Activated T-helper 2 cell treated with anti-CD3 and anti-CD28 coated beads, Interferon-gamma antibody, Interleukin-2, Interleukin-4, amounts not matched to agents 10 μg/mL and 5 μg/mL and 100 μg/mL, durations not matched to agents 14 hours and 24 hours and 36 hours (primary cell): ENCODE measurements at places on chromosomes 12 and 14. TPM values are rescaled to one million over a fixed set of nuclear protein-coding genes. Genes with fewer than 3 reads are reported as not detected.

- peaks cover 28% of the 10 kb centered on the region for H3K4me1 ChIP-seq
- H3K27ac ChIP-seq, result peak overlapping the region; percentile 49
- DNase-seq, result no peak
- no peak overlapping the region for H3K4me3 ChIP-seq
These were observed 60.2 kb upstream of the ATP2B1 start for GRCh38 chr12:89768586-89769482.

DNA sequence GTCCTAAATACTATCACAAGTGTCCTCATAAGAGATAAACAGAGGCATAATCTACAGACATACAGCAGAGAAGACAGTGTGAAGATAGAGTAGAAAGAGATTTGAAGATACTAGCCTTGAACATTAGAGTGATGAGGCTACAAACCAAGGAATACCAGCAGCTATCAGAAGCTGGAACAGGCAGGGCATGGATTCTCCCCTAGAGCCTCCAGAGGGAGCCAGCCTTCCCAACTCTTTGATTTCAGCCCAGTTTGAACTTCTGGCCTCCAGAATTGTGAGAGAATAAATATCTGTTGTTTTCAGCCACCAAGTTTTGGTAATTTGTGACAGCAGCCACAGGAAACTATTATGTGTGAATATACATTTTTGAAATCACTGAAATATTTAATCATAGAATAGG is 47.2 kb downstream of the CCDC91 start:
- no peak overlapping the region for H3K4me3 ChIP-seq
- no peaks in the 10 kb centered on the region for H3K36me3 ChIP-seq
- H3K27ac ChIP-seq, result no peak overlapping the region
- peaks cover under 1% of the 10 kb centered on the region for H3K4me1 ChIP-seq
- no peaks in the 10 kb centered on the region for H3K27me3 ChIP-seq
- no peak for DNase-seq

DNA sequence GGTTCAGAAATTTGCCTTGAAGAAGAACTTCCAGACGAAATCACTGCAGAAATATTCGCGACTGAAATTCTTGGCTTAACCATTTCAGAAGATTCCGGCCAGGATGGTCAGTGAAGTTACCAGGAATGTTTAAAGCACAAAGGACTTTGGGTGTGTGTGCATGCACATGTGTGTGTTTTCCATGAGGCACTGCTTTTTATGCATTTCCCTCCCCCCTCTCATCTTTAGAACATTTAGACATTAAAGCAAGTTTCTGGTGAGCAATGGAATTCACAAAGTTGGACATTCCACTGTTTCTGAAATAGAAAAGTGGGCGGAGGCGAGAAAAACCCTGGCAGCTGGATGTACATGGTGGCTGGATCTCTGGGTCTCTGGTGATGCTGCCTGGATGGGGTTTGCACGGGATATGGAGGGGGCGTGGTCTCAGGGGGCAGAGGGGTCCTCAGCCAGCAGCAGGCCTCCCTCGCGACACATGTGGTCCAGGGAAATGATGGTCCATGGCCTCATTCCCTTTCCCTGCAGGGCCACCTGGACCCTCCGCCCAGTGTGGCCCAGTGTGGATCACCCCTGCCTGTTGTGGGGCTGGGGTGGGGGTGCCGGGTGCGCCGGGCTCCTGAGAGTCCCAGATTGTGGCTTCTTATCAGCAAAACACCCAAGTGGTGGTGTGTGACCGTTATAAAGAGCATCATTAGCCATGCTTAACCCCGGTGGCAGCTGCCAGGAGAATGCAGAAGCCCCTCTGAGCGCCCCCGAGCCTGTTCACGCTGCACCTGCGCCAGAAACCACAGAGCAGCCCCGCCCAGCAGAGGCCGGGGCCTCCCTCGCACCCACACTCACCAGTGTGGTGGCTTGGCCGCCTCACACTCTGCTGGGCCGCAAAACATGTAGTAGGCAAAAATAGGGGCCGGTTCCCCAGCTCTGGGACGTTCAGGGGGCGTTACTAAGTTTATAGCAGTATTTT is 17.8 kb upstream of the BCL7A start:
- no peaks in the 10 kb centered on the region for H3K36me3 ChIP-seq
- peaks cover 30% of the 10 kb centered on the region for H3K27me3 ChIP-seq

FOXN4 gene
- not detected in 2 replicates for total RNA-seq

DNA sequence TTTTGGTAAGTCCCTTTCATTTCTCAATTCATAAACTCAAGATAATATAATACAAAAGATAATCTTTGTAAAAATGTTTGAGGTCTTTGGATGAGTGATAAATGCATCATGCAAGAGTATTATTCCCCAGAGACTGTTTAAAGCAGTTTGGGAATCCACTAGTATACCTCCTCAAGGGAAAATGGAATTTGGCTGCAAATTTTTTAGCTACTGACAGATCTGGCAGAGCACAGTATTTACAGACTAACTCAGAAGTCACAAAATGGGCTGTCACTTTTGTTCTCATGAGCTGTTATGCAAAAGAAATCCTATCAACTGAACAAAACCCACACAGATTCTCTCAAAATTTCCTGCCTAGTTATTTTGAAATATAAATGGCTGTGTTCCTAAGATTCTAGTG is 9.9 kb downstream of the SPIC start:
- H3K36me3 ChIP-seq, result no peaks in the 10 kb centered on the region
- H3K27ac ChIP-seq, result no peak overlapping the region
- H3K4me3 ChIP-seq, result no peak overlapping the region

- H3K27ac ChIP-seq, result peak overlapping the region; percentile 83
- H3K36me3 ChIP-seq, result peaks cover 25% of the 10 kb centered on the region
- peaks cover 16% of the 10 kb centered on the region for H3K27me3 ChIP-seq
- DNase-seq, result no peak
These were observed 796 bp upstream of the POP5 start for GRCh38 chr12:120581998-120582397.

GRCh38 chr12:114848666-114849065 is 164.7 kb upstream of the TBX3 start:
- no peak for DNase-seq
- H3K4me3 ChIP-seq, result no peak overlapping the region
- no peaks in the 10 kb centered on the region for H3K27me3 ChIP-seq
- H3K27ac ChIP-seq, result no peak overlapping the region
- H3K36me3 ChIP-seq, result no peaks in the 10 kb centered on the region

GRCh38 chr12:62258941-62259630 is 1.1 kb upstream of the USP15 start:
- H3K4me1 ChIP-seq, result peaks cover 44% of the 10 kb centered on the region
- peaks cover 11% of the 10 kb centered on the region for H3K36me3 ChIP-seq
- DNase-seq, result no peak
- H3K27me3 ChIP-seq, result no peaks in the 10 kb centered on the region
- H3K4me3 ChIP-seq, result peak overlapping the region; percentile 99

DNA sequence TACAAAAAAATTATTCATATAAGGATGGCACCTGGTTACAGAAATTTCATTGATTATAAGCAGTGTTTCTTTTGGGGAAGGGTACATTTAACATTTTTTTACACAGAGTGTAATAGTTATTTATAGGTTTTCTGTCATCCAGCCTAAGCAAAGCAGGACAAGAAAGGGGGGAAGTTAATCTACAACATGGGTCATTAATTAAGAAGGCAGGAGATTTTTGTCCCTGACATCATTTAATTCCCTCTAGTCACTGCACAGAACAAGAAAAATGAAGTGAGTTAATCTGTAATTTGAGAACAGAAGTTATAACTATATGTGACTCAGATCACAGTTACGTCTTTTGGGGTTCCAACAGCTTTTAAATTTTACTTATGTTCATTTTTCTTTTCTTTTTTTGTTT is 173.4 kb downstream of the PTPRO start:
- H3K4me1 ChIP-seq, result no peaks in the 10 kb centered on the region
- H3K27ac ChIP-seq, result no peak overlapping the region
- no peaks in the 10 kb centered on the region for H3K36me3 ChIP-seq
- H3K27me3 ChIP-seq, result peaks cover 30% of the 10 kb centered on the region
- H3K4me3 ChIP-seq, result no peak overlapping the region

GRCh38 chr14:81942071-81942470 is 408.4 kb upstream of the SEL1L start:
- H3K27me3 ChIP-seq, result no peaks in the 10 kb centered on the region
- H3K4me1 ChIP-seq, result no peaks in the 10 kb centered on the region
- no peak overlapping the region for H3K4me3 ChIP-seq
- H3K27ac ChIP-seq, result no peak overlapping the region
- no peak for DNase-seq

GRCh38 chr12:124032265-124032886 is 59.4 kb downstream of the ZNF664 start:
- H3K4me3 ChIP-seq, result no peak overlapping the region
- H3K27ac ChIP-seq, result no peak overlapping the region
- no peak for DNase-seq
- no peaks in the 10 kb centered on the region for H3K36me3 ChIP-seq
- H3K4me1 ChIP-seq, result peaks cover 3% of the 10 kb centered on the region

DNA sequence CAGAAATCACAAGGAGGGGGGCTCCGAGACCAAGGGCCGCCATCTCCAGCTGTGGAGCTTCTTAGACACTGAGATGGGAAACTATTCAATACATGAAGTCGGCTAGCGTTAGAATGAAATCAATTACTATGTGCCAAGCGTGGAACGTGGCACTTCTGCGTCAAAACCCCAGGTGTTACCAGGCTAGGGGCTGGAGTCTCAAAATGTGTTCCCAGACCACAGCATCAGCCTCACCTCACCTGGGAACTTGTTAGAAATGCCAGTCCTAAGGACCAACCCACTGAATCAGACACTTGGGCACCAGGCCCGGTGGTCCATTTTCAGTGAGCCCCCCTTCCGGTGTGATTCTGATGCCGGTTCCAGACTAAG is 5.0 kb upstream of the SETD1B start:
- H3K36me3 ChIP-seq, result peaks cover 54% of the 10 kb centered on the region
- no peaks in the 10 kb centered on the region for H3K27me3 ChIP-seq
- H3K4me1 ChIP-seq, result peaks cover 41% of the 10 kb centered on the region
- no peak for DNase-seq

GRCh38 chr14:68779761-68780323 is 13.0 kb downstream of the ZFP36L1 start:
- no peaks in the 10 kb centered on the region for H3K27me3 ChIP-seq
- peaks cover 59% of the 10 kb centered on the region for H3K4me1 ChIP-seq
- H3K4me3 ChIP-seq, result peak overlapping the region; percentile 67
- H3K36me3 ChIP-seq, result peaks cover 6% of the 10 kb centered on the region

DNA sequence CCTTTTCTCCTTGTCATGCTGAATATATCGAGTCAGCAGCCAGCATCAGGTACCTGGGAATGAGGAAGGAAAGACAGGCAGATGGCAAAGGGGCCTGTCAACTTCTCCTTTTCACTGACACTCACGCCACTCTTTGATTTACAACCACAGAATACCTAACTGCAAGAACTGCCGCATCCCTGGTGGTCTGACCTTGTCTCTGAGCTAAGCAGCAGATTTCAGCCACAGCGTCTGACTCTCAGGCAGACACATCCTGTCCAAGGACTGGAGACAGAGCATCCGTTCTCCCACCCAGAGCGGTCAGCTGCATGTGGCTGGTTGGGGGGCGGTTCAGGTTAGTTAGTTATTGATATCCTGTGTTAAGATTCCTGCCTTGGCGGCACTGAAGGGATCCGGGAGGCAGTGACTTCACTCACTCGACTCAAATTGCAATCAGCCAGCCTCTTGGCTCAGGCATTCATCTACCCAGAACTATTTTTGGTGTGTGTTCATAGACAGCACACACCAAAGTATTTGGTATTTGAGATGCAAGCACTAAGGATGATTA is 11.2 kb upstream of the MAP1LC3B2 start:
- no peak for DNase-seq
- no peak overlapping the region for H3K4me3 ChIP-seq
- H3K27me3 ChIP-seq, result peaks cover 8% of the 10 kb centered on the region
- H3K4me1 ChIP-seq, result peaks cover 2% of the 10 kb centered on the region
- H3K27ac ChIP-seq, result no peak overlapping the region

ASB2 gene
- 19.8 TPM in 2 replicates for total RNA-seq

DNA sequence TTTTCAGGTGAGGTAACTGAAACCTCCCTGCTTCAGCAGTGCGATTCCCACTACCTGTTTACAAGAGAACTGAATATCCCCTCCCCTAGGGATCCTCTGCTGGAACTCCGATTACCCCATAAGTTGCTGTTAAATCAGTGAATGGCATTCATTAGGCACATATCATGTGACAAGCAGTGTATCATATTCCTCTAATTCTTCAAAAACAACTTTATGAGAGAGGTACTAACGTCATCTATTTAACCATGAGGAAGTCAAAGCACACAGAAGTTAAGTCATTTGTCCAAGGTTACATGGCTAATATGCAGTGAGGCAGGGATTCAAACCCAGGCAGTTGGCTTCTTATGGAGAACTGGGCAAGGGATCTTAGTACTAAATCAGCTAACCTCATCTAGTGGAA is 43.9 kb upstream of the PCED1B start:
- peaks cover 3% of the 10 kb centered on the region for H3K27me3 ChIP-seq
- no peaks in the 10 kb centered on the region for H3K36me3 ChIP-seq
- H3K4me3 ChIP-seq, result no peak overlapping the region
- peaks cover 16% of the 10 kb centered on the region for H3K4me1 ChIP-seq
- DNase-seq, result no peak

DNA sequence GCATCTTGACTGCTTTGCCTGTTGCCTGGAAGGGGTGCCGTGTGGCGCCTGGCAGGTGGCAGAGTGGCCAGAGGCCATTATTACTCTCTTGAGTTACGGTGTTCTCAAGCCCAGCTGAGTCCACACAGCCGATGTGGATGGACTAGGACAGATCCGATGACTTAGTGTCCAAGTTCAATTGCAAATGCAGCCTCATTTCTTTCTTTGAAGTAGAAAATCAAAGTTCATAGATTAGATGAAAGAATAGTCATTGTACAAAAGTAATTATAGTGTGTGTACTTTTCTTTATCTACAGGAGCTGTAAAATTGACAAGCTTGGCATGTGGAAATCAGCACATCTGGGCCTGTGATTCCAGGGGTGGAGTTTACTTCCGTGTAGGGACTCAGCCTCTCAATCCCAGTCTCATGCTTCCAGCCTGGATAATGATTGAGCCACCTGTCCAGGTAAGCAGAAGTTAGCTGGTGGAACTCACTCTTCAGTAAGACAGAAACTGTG is 44.7 kb downstream of the ANKRD9 start:
- peaks cover 10% of the 10 kb centered on the region for H3K4me1 ChIP-seq
- no peak overlapping the region for H3K27ac ChIP-seq
- H3K4me3 ChIP-seq, result no peak overlapping the region
- no peak for DNase-seq

GRCh38 chr12:113392988-113393579 is 10.6 kb downstream of the SDS start:
- H3K27me3 ChIP-seq, result no peaks in the 10 kb centered on the region
- H3K36me3 ChIP-seq, result peaks cover 3% of the 10 kb centered on the region
- no peak overlapping the region for H3K4me3 ChIP-seq
- H3K4me1 ChIP-seq, result no peaks in the 10 kb centered on the region
- H3K27ac ChIP-seq, result no peak overlapping the region
- DNase-seq, result no peak

GRCh38 chr12:78209846-78210505 is 379.3 kb downstream of the NAV3 start:
- H3K27ac ChIP-seq, result no peak overlapping the region
- no peaks in the 10 kb centered on the region for H3K36me3 ChIP-seq
- no peaks in the 10 kb centered on the region for H3K27me3 ChIP-seq
- no peak overlapping the region for H3K4me3 ChIP-seq

AMIGO2 gene
- 10.7 and 11.1 TPM in 2 replicates for total RNA-seq

KRT74 gene
- total RNA-seq, result not detected in 2 replicates

GRCh38 chr12:92070054-92070863 is 75.4 kb downstream of the BTG1 start:
- no peak overlapping the region for H3K4me3 ChIP-seq
- H3K27me3 ChIP-seq, result no peaks in the 10 kb centered on the region
- DNase-seq, result no peak
- no peak overlapping the region for H3K27ac ChIP-seq
